M059J (cell line): ENCODE measurements at places on chromosomes 12 and 14. TPM values are rescaled to one million over a fixed set of nuclear protein-coding genes. Genes with fewer than 3 reads are reported as not detected.

- no peak for DNase-seq
These were observed 36.1 kb upstream of the CDKN3 start for GRCh38 chr14:54360667-54361066.

- DNase-seq, result no peak
These were observed 268.3 kb downstream of the NPAS3 start for GRCh38 chr14:33206981-33207380.

DNA sequence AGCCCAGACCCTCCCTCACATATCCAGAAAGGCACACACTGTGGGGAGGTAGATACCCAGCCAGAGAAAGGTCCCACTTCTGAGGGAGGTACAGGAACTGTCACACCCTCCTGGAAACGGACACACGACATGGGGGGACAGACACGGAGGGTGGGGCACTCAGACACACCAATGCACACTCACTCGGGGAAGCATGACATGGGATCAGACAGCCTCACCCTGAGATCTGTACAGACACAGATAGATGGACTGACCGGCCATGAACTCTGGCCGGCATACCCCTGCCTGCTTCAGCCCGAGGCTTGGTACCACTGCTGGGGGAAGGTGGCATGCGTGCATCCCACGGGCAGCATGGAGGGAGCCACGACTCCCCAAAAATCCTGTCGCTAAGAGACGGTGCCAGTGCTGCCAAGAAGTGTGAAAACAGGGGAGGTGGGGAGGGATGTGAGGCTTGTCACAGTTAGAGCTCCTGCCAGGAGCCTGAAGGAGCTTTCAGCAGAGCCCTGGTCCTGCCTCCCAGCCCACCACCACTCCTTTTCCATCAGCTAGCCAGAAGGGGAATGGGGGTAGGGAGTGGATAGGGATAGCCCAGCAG is 571 bp downstream of the CPNE6 start:
- no peak for DNase-seq

DNA sequence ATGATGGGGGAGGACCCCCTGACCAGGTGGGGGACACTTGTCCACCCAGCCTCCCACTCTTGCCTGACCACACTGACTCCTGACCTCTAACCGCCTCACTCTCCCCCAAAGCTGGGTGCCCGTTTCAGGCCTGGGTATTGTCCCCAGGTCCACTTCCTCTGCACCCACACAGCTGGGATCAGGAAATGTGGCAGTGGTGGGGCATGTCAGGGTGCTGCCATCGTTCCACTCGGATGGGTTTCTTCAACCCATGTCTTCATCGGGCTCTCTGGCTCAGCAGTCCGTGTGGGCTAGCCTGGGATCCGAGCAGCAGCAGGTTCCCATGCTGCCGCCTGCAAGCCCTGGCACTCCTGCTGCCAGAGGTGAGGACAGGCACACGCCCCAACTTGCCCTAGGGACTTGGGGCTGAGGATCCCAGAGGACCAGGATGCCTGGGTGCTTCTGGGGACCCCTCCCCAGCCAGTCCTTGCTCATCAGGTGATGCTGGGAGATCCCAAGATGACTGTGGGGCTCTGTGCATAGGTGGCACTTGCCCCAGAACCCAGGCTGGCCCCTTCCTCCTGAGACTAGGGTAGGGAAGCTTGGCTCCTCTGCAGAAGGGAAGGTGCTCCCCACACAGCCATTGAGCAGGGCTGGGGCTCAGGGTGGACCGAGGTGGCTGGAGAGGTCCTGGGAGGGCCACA is 2.9 kb upstream of the CLBA1 start:
- DNase-seq, result no peak

GRCh38 chr14:80768646-80769045 is 172.9 kb downstream of the CEP128 start:
- DNase-seq, result no peak

- DNase-seq, result no peak
These were observed at the start of gene AMN for GRCh38 chr14:102922490-102923200. Gene AMN (plus strand): TSS chr14:102922663. CDS start chr14:102922689, 26 bp downstream.

DNA sequence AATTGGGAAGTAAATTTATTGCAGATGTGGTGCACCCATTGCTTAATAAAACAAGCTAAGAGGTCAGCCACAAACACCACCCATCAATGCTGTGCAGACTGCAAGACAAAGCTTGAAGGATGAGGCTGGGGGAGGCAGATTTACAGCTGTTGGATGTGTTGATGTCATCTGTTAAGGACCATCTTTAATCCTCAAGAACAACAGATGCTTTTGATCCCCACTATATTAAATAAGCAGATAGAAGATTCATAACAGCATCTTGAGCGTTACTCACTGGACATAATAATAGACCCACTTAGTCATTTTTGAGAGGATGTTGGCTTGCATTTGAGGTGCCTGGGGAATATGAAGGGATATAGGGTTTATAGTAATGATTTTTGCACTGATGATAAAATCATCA is 58.8 kb downstream of the GPR68 start:
- no peak for DNase-seq

- DNase-seq, result peak; percentile 46
These were observed 7.2 kb upstream of the FNTB start for GRCh38 chr14:64979336-64980074.

DNA sequence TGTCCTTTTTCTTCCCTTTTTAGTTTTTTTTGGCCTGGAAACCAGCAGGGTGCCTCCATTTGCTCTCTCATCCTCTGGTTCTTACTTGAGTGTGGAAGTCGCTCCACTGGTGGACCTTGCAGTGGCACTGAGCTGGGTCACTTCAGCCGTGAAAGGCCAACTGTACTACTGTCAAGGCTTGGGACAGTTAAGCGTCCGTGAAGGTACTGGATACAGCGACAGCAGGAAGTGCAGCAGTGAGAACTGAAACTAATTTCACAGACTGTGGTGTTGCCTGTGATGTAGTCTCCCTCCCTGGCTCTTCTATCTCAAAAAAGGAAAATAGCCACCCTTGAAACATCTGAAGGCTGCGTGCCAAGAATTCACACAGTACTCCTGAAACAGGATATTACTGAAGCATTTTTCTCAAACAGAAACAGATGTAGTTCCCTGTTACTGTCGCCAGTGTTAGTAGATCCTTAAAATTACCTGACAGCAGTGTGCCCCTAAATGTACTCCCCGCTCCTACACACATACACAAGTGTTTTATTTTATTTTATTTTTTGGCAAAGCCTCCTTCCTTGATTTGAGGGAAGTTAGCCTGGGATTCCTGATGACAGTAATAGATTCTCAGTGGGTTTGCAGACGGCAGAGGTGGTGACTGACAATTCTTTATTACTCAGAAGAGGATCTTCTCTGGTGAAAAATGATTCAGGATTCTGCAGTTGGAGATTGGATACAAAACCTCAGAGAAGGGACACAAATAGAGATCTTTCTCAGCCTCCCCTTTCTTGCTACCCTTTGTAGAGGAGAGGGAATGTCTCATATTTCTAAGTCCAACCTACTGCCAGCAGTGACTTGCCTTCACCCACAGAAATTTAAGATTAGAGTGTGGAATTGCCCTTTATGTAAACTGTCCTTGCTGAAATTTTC is 4.4 kb downstream of the SUSD6 start:
- peak; percentile 76 for DNase-seq

DNA sequence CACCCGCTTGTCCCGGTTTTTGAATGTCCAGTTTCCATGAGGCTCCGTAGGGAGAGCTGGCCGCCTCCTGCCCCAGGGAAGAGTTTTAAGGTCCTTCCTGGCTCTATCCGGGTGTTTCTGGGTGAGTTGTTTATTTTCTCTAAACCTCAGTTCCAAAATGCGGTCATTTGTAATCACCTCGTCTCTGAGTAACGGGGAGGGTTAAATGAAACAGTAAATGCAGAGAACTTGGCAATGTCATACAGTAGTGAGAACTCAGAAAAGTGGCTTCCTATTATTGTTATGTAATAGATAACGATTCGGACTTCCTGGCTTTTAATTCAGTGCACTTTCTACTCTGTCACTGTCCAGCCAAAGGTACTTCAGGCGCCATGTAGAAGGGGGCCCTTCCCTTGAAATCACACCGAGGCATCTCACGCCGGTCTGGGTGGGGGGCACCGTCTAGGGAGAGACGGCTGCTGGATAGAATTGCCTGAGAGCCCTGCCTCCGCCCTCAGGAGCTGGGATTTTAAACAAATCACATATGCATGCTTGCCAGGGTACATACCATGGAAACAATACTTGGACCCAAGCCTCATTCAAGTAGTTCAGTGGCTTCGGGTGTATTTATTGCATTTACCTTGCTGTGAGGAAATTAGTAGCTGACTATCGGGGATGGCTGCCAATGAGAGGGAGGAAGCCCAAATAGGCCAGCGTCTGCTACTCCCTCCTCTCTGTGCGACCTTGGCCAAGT is 26.4 kb downstream of the NOS1 start:
- DNase-seq, result peak; percentile 84

DNA sequence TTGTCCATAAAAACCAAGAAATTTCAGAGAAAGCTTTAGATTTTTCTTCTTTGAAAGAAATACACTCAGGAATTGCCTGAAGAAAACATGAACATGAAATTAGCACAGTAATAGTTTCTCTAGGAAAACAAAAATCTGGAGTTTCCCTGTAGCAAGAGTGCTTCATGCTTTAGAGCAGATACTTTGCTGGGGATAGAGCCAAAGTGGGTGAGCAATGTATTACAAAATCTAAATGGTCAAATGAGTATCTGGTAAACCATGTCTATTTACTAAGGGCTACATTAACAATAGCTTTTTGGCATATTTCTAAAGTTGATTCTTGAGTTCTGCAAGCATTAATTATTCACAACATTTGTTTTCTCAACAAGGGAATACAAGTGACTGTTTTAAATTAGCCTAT is 26.2 kb downstream of the AVPR1A start:
- no peak for DNase-seq

GRCh38 chr12:92049403-92049802 is 96.2 kb downstream of the BTG1 start:
- DNase-seq, result no peak

DNA sequence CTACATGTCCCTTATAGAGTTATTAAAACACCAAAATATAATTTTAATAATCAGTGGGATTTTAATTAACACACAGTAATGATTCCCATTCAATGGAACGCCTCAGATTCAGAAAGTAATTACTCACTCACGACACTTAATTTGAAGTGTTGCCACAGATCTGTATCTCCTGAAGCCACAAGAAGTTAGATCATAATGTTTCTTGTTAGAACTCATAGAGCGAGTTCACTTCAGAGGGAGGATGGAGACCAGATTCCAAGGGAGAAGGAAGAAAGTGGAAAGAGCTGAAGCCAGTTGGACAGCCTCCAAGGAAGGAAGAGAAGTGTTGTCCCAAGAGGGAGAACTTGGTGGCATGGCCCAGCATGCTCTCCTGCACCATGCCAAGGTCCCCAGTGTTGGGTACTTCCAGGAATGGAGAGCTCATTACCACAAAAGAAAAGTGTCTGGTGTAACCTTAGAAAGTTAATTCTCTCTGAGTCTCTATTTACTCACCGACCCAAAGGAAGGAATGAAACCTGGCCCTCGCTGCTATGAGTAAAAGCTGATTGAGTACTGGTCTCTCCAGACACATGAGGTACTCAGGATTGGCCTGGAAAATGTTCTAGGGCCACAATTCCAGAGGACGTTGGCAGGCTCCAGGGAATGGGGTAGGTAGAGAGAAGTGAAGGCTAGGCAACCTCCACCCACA is 305.4 kb downstream of the BCL11B start:
- DNase-seq, result no peak

- no peak for DNase-seq
These were observed 248.4 kb downstream of the PAWR start for GRCh38 chr12:79442396-79442795.

DNA sequence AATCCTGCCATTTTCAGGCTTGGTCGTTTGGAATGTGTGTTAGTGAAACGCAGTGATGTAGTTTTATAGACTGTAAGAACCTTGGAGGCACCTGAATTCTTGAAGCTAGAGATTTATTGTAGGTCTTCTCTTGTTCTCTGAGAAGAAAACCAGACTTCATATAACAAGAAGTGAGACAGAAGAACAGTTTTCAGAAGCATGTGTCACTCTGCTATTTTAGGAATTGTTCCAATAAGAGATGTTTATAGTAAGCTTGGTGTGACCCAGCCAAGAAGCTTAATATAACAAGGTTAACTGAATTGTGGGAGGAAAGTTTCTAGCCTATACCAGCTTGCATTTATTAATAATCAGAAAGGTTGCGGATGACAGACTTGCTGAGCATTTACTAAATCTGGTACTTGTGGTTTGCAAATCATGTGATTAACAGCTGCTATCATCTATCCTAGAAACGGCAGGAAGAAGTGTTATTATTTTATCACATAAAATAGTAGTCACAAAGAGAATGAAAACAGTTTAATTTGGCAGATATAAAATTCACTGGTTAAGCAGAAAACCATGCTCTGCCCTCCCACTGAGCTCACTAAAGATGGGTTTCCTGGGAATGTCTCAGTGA is 49.2 kb upstream of the BCAT1 start:
- peak; percentile 86 for DNase-seq

DNA sequence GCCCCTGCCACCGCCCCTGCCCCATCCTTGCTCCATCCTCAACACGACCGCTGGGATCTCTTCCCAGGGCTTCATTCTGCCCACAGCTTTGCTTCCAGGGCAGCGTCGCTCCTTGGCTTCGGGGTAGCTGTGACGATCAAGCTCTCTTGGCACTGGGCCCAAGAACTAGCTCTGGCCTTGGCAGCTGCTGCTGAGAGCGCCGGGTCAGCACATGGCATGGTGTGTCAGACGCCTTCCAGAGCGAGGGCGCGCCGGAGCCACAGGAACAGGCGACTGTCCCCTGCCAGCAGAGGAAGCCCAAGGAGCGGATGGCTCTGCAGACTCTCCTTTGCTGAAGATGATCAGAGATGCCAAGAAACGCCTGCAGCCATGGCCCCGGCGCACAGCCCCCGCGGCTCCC is 15.9 kb downstream of the RAB35 start:
- DNase-seq, result no peak

- DNase-seq, result peak; percentile 60
These were observed 41.5 kb downstream of the BEST3 start for GRCh38 chr12:69657376-69658137.

DNA sequence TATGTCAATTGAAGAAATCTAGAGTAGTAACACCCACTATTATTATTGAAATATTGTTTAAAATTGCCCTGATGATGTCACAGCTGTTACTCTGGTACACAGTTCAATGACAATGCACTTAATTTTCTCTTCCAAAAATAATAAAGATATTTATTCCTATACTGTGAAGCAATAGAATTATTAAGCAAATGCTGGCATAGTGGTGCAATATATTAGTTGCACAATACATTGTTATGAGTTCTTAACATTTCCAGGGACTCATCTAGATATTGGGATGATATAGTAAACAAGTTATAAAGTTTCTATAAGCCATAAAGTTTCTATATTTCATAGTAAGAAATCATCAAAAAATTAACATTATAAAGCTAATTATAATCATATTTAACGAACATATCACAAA is 897.8 kb downstream of the LRFN5 start:
- DNase-seq, result no peak

GRCh38 chr12:108622921-108623514 is 10.7 kb downstream of the SELPLG start:
- DNase-seq, result no peak

GAS2L3 gene
- total RNA-seq, result 32.8 and 38.6 TPM in 2 replicates

PRIM1 gene
- 51.0 and 52.5 TPM in 2 replicates for total RNA-seq

FGD6 gene
- 5.4 and 7.5 TPM in 2 replicates for total RNA-seq

KRT73 gene
- total RNA-seq, result not detected in 2 replicates

DTX1 gene
- not detected in 2 replicates for total RNA-seq

APPL2 gene
- 21.4 and 41.3 TPM in 2 replicates for total RNA-seq

KRT74 gene
- total RNA-seq, result not detected in 2 replicates

KDM5A gene
- 33.8 and 40.3 TPM in 2 replicates for total RNA-seq
